Omental fat pad (tissue), 4 donors: ENCODE measurements at places on chromosomes 2 and 18.

DNA sequence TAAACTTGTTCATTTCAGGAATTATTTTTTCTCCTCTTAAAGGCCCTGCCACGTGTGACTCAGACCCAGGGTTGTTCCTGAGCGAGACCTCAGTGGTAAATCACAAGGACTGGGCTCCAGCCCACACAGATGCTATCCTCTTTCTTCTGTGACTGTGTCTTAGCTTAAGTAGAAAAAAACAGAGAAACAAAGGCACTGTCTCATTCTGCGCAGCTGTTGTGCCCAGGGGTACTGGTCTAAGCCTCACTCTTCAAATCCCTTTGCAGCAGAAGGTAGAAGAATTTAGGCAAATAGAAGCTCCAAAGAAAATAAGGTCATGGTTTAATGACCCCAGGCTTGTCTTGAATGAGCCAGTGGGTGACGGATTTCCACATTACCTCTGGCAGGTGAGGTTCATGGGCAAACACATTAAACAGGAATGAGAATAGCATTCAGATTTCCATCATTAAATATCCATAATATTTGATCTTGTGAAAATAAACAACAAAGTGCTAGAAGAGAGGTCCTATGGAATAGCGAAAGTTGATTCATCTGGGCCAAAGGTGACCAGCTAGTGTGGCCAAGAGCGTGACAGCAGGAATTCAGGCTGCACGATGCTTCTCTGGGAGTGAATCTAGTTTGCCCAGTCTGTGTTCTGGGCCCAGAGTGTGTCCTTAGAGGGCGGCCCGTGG, 63.3 kb downstream of the LIPG start:
- DNase-seq, result no peak

DNA sequence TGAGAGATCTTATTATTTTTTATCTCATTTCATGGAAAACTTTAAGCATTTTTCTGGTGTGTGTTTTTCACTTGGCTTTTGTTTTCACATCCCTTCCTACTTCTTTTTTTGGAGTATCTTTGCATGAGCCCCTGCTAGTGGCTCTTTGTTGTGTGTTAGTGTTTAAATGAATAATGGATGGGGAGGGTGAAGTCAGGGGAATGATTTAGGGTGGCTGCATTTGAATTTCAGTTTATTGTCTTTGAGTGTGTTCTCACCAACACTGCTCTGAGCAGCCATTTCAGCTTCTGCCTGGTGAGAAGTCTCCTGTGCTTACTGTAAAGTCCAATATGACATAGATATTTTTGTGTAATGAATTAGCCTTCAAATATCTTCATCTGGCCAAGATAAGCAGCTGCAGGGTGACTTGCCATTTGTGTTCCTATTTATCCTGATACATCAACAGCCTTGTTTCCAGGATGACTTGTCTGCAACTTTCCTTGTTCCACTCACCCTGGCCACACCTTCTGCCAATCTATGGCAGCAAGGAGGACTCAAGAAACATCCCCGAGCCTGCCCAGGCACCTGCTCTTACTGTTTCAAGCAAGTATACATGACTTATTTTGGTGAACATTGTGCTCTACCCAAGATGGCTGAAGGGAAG, 182.6 kb downstream of the PDE11A start:
- no peak for DNase-seq

DNA sequence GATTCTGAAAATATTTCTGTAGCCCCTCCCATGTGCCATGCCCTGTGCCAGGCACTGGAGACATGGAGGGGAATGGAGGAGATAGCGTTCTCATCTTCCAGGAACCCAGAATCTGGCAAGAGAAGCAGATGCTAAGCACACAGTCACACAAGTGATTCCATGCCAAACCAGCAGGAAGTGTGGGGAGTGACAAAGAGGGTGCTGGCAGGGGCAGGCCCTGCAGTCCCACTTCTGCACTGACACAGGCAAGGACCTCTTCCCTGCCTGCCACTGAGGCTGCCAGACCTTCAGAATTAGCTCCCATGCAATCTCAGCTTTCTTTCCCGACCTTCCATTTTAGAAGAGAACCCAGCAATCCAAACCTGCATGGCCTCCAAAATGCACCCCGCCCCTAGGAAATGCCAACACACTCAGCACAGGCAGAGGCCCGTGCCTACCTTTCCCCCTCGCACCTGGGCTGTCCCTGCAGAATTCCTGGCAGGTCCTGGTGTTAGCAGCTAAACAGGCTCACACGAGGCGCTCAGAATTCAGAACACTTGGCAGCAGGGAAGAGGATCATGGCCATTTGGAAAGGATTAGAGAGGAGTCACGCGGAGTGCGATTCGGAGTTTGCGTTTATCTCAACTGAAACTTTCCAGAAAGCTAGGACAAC, 155.3 kb downstream of the MSH2 start:
- DNase-seq, result no peak

DNA sequence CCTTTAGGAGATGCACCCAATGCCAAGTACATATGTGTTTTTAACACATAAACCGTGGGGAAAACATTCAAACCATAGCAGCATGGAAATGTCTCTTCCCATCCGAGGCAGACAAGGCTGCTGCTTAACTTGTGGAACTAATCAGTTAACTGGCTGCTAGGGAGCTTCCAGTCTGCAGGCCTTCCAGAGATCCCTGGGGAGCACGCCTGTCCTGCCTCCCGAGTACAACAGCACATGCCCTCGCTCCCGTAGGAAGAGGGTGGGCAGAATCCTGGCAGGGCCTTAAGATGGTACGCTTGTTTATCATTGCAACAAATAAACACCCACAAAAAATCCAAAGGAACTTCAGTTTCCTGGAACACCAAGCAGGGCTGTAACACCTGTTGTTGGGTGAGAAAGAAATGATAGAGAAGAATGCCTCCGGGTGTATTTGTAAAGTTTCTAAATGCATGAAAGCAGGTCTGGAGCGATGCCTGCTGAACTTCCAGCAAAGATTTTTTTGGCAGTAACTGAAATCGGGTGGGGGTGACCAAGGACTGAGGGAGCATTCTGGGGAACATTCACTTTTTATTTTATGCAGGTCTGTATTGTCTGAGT, 56.2 kb downstream of the EDAR start:
- DNase-seq, result no peak

DNA sequence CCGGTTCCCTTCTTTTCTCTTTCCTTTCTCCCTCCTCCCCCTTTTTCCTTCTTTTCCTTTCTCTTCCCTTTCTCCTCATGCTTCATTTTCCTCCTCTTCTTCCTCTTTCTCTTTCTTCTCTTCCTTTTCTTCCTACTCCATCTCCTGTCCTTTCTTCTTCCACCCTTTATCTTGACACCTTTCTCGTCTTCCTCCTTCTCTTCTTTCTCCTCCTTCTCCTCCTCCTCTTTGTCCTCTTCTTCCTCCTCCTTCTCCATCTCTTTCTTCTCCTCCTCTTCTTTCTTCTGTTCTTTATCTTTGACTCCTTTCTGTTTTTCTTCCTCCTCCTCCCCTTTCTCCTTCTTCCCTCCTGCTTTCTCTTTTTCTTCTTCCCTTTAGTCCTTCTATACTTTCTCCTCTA, 53.2 kb downstream of the CELF4 start:
- no peak for DNase-seq

- DNase-seq, result no peak
Observed at GRCh38 chr2:46718784-46719183, 196.8 kb downstream of the MCFD2 start.

GRCh38 chr2:9594366-9595054, 36.3 kb downstream of the YWHAQ start:
- no peak for DNase-seq

DNA sequence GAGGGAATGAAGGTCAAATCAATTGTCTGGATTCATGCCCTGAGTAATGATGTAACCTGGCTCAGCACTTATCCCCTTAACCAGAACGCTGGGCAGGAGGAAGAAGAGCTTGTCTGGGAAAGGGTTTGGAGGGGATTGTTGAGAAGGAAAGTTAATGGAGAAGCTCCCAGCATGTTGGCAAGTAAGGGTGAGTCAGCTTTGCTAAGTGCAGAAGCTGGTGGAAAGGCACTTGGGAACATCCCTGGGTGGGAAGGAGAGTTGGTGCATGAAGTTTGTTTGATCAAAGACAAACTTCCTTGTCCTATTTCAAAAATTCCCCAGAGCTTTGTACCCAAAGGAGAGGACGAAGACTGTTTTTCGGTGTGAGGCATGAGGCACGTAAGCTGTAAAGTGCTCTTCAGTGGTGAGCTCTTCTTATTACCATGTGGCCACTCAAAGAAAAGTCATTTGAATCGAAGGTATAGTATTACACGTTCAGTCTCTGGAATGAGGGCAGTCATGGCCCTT, 17.6 kb upstream of the DAW1 start:
- no peak for DNase-seq
